ENCODE measurements at places on chromosomes 3 and 15. TPM values are rescaled to one million over a fixed set of nuclear protein-coding genes. Genes with fewer than 3 reads are reported as not detected.

- no peak for DNase-seq
These were observed 413 bp downstream of the NUSAP1 start for GRCh38 chr15:41333026-41333562.

GRCh38 chr3:156685198-156685597 lies 10.8 kb downstream of the TIPARP start:
- no peak for DNase-seq

DNA sequence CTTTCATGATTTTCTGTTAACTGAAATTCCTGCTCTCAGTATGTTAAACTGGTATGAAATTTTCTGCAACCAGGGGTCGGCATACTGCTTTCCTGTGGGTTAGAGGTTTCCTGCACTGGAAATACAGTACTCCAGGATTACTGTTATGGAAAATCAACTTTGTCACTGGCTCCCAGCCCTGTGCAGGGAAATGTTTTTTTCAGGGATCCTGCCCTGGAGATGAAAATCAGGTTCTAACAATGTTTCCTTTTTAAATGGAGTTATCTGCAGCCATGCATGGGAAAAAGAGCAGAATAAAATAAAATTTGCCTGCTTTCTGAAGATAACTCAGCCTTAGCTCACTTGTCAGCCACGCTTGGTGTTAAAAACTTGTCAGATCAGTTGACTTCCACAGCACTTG lies 220.4 kb downstream of the IL5RA start:
- no peak for DNase-seq

DNA sequence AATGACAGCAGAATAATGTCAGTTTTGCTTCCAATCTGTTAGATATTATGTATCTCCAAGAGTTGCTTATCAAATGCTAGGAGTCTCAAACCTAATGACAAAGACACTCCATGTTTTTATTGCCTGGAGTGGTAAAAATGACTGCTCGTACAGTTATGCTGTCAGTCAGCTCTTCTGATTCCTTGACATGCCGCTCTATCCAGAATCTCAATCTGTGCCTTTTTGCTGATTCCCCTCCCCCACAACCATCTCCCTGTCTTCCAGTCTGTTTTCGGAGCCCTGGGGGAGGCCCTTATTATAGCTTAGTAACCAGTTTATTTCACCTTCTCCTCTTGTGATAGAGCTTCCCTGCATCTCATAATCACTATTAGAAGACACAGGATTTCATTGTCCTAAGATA lies 2.6 kb downstream of the MKRN2 start:
- DNase-seq = no peak

DNA sequence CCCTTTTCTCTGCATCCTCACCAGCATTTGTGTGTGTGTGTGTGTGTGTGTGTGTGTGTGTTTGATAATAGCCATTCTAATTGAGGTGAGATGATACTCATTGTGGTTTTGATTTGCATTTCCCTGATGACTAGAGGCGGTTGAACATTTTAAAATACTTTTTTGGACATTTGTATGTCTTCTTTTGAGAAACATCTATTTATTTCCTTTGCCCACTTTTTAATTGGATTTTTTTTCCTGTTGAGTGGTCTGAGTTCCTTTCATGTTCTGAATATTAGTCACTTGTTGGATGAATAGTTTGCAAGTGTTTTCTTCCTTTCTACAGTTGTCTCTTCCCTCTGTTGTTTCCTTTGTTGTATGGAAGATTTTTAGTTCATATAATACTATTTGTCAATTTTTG lies 54.3 kb upstream of the THSD4 start:
- no peak for DNase-seq

DNA sequence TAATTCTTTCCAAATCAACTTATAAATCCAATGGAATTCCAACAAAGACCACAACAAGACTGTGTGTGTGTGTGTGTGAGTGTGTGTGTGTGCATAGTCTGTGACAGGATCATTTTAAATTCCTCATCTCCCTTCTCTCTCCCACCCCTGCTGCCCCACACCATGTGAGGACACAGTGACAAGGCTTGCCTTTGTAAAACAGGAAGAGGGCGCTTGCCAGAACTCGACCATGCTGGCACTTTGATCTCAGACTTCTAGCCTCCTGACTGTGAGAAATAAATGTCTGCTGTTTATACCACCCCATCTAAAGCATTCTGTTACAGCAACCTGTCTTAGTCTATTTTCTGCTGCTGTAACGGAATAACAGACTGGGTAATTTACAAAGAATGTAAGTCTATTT lies 99.1 kb downstream of the NSMCE3 start:
- no peak for DNase-seq

- DNase-seq = no peak
These were observed 180.1 kb downstream of the ATG7 start for GRCh38 chr3:11452312-11452711.

GRCh38 chr3:17730318-17730967 lies 12.0 kb downstream of the TBC1D5 start:
- no peak for DNase-seq

GRCh38 chr3:31502803-31503221 lies 29.9 kb upstream of the STT3B start:
- no peak for DNase-seq

HEMK1 gene
- 15.0 TPM for total RNA-seq

C3orf49 gene
- not detected for total RNA-seq

SSUH2 gene
- 0.90 TPM for total RNA-seq

GOLGA8J gene
- total RNA-seq = not detected

SLC51B gene
- total RNA-seq = not detected

C3orf80 gene
- 1.0 TPM for total RNA-seq

PLA2G4D gene
- total RNA-seq = not detected

SCAANT1 gene
- total RNA-seq = not detected

RHOV gene
- 9.3 TPM for total RNA-seq

OR4F15 gene
- total RNA-seq = not detected

LMOD3 gene
- total RNA-seq = 3.0 TPM

IQCH gene
- total RNA-seq = 4.8 TPM

PARP15 gene
- 1.3 TPM for total RNA-seq

GALNT15 gene
- 6.0 TPM for total RNA-seq
